ENCODE measurements at places on chromosomes 1 and 21.

GRCh38 chr1:186113461-186113860, 261.6 kb downstream of the TPR start:
- DNase-seq, result no peak

GRCh38 chr1:24119859-24120756, 8.2 kb upstream of the MYOM3 start:
- no peak for DNase-seq

DNA sequence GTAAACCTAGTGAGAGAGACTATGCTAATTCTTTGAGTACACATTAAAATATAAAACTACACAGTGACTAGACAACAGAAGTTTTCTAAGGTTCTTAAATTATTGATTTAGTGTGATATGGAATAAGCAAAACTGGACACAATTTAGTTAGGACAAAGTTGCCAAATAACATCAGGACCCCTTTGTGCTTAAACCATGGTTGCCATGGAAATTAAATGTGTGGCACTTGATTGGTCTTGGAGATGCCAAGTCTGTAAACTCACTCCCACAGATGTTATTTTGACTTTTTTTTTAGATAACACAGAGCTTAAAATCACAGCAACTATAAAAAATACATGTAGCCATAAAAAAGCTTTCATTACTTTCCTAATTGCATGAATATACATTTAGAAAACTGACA, 234.6 kb downstream of the BRINP3 start:
- DNase-seq, result no peak

- no peak for DNase-seq
These were observed 950 bp upstream of the INKA2 start for GRCh38 chr1:111739925-111740765.

DNA sequence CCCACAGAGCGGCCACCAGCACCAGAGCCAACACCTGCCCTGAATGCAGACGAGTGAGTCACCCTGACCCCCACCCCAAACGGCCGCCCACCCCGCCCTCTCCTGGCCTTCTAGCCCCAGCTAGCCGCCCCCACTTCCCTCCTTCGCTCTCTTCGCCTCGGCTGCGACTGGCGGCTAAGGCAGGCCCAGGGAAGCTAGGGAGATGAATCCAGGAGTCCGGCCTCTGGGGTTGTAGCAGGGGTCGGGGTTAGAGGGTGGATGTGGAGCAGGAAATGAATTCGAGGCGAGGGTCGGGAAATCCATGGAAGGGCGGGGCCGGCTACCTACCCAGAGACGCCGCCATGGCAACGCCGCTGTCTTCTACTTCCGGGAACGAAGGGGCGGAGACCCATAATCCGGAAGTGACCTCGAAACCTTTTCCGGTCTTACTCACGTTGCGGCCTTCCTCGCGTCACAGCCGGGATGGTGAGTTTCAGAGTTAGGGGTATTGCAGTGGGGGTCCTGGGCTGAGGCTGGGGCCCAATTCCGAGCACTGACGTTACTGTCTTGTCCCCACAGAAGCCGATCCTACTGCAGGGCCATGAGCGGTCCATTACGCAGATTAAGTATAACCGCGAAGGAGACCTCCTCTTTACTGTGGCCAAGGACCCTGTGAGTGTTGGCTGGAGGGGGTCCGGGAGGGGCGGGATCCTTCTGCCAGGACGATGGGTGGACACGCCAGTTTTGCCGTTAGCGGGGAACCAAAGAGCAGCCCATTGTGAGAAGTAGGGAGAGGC, at the start of the genes EIF3I and TMEM234:
EIF3I (plus strand) TSS at position 428 of the 776 bp plus-strand sequence; CDS start at position 463, 35 bp downstream.
TMEM234 (minus strand) TSS at position 374 of the 776 bp plus-strand sequence; CDS start at position 343, 31 bp downstream.
- peak; percentile 90 for DNase-seq

GRCh38 chr1:231334079-231334666, 3.5 kb downstream of the EXOC8 start:
- no peak for DNase-seq

DNA sequence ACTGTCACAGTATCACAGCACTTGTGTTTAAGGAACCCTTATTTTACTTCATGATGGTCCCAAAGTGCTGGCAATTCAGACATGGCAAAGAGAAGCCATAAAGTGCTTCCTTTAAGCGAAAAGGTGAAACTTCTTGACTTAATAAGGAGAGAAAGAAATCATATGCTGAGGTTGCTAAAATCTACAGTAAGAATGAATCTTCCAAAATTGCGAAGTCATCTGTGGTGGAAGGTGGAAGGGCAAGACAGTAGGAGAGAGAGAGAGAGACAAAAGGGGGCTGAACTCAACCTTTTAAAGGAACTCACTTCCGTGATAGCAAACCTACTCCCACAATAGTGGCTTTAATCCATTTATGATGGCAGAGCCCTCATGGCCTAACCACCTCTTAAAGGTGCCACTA, 19.3 kb upstream of the AADACL3 start:
- DNase-seq, result no peak

GRCh38 chr1:7335224-7335879, 435.7 kb upstream of the VAMP3 start:
- DNase-seq, result no peak

GRCh38 chr1:41766041-41766440, 152.7 kb downstream of the HIVEP3 start:
- no peak for DNase-seq

- DNase-seq, result no peak
These were observed 69.6 kb upstream of the B3GALT2 start for GRCh38 chr1:193256019-193256418.

DNA sequence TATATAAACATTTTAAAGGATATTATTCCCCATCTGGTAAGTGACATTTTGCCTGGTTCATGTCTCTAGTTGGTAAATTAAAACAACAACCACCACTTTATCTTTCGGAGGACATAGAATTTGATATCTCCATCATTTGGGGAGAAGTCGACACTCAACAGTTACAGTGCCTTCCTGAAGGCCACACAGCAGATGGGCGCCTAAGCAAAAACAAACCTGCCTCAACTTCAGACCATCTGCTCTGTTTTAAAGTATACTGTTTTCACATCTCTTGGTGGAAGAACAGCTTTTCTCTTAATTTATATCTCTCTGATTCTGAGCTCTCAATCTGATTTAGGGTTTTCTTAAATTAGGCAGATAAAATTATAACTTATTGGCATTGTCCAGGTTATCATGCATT, 282.2 kb downstream of the RYR2 start:
- DNase-seq, result no peak

- no peak for DNase-seq
These were observed 27.5 kb downstream of the HUNK start for GRCh38 chr21:31900121-31900895.

- no peak for DNase-seq
These were observed 39.4 kb downstream of the PIK3C2B start for GRCh38 chr1:204455063-204455830.

DNA sequence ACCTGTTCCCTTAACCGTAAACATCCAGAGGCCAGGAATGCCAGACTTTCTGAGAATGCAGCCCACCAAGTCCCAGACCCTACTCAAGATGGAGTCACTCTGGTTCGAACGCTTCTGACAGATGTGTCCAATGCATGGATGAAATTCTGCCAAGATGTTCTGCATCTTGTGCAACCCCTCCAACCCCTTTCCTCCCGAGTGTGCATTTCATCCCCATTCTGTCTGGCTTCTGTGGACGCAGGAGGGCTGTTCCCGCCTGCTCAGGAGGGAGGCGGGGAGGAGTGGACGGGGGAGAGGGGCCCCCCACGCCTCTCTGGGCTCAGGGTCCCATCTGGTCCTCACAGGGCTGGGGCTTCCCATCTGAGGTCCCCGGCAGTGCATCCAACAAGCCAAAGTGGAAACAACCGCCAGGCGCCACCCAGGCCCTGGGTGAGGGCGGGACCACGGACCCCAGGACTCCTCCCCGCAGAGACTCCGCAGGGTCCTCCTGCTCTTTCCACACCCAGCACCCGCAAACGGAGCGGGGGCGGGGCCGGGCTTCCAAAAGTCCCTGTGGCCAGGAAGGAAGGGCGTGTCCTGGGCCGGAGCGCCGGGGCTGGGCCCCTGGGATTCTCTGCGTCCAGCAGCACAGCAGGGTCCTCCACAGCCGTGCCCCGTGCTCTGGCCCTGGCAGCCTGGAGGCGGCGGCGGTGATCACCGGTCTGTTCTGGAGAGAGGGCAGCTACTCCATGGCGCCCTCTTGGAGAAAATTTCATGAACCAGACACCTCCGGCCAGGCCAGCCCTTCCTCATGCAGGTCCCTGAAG, 27.8 kb upstream of the SUMO3 start:
- DNase-seq, result peak; percentile 39

DNA sequence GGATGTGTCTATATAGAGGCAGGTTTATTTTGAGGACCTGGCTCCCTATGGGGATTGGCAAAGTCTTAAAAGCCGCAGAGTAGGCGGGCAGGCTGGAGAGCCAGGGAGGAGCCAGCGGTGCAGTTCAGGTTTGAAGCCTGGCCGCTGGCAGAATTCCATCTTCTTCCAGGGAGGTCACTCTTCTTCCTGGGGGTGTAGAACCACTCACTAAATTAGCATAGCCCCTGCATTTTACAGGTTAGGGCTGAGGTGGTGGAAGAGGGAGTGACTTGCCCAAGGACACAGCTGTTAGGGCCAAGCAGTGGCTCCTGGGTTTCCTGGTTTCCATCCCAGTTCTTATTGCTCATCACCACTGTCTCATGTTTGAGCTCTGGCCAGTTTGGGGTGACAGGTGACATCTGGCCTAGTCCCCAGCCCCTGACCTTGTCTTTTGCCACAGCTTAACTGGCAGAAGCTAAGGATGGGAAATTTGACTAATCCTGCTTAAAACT, 1.4 kb downstream of the PINK1 start:
- no peak for DNase-seq

DNA sequence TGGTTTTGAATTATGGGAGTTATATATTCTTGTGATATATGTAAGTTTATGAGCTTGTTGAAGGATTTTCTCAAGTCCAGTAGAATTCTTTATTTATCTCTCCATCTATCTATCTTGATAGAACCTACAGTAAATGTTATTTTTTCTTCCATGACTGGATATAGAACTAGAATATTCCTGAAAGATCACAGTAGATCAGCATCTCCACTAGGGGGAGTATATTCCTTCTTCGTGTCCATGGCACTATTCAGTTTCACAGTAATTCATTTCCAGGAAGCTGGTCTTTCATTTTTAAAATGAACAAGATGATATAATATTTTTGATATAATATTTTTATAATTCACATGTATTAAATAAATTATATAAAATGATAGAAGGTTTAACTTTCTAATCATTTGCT, 18.8 kb downstream of the TMPRSS15 start:
- no peak for DNase-seq

- DNase-seq, result no peak
These were observed 65.5 kb downstream of the UCK2 start for GRCh38 chr1:165892935-165893334.

GRCh38 chr1:214557952-214558735, 6.7 kb upstream of the PTPN14 start:
- DNase-seq, result no peak

DNA sequence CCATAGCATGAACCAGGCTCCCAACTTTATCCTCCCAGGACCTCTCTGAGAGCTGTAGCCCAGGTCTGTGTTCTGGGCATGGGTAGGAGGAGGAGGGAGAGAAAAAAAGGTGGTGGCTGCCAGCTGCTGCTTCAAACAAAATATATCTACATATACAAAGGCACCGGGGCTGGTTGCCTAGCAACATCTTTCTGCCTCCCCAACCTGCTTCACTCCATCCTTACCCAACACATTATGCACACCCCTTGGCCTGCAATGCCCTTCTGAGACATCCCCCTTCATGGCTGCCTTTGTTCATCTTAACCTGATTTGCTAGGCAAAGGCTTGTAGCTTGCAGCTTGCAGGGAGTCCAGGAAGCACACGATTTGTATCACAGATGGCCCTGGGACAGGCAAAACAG, 27.2 kb upstream of the ATP1A1 start:
- DNase-seq, result peak; percentile 48

GRCh38 chr21:42973309-42973990, 912 bp upstream of the PKNOX1 start:
- no peak for DNase-seq

GRCh38 chr1:228486596-228487335, 416 bp upstream of the RNF187 start:
- DNase-seq, result peak; percentile 68

GRCh38 chr1:5939271-5940170, 52.7 kb downstream of the NPHP4 start:
- DNase-seq, result no peak

DNA sequence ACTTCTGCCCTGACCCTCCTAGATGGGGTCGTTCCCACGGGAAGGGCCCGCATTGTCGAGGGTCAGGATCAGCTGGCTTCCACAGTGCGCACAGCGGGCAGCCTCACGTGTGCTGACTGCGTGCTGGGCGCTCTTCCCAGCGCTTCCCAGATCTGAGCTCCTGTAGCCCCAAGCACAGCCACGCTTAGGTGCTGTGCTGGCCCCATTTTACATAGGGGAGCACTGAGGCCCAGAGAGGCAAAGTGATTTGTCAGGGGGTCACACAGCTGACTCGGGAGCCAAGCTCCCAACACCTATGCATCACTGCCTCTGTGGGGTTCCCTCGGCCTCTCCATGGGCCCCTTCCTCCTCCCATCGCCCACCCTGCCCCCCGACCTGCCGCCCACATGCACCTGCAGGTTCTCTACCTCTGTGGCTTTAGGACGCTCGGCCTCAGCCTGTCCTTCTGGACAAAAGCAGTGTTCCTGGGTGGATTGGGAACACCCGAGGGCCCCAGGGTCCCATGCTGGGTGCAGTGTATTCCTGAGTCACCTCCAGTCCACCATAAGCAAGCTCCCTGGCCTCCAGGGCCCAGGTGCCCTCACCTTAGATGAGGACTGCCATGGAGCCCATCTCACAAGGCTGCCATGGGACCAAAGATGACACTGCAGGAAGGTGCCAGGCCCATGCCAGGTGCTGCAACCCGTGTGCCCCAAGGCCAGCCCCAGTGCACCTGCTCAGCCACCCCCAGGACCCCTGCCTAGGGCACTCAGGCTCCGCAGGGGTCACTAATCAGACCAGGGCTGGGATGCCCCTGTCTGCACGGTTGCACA, 23.3 kb downstream of the TFF3 start:
- no peak for DNase-seq

DNA sequence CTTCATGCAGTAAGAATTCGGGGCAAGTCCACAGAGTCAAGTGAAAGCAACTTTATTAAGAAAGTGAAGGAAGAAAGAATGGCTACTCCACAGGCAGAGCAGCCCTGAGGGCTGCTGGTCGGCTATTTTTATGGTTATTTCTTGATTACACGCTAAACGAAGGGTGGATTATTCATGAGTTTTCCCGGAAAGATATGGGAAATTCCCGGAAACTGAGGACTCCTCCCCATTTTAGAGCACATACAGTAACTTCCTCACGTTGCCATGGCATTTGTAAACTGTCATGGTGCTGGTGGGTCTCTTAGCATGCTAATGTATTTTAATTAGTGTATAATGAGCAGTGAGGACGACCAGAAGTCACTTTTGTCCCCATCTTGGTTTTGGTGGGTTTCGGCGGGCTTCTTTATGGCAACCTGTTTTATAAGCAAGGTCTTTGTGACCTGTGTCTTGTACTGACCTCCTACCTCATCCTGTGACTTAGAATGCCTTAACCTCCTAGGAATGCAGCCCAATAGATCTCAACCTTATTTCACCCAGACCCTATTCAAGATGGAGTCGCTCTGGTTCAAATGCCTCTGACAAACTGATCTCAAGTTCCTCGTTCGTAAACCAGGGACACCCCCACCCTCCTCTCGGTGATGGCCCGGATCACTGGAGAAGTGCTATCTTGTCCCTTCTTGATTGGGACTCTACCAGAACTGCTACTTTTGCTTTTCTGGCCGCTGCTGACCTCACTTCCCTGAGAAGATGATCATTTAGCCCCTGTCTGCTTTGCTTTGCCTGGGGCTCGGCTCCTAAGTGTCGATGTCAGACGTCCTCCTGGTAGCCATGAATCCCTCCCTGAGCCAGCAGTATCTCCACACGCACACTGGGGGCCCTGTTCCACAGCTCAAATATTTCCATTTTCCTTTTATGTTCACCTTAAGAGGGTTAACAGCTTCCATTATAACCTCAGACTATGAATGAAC, 48.8 kb downstream of the CLSTN1 start:
- no peak for DNase-seq

All from effector CD4-positive, alpha-beta T cell (primary cell).